ENCODE measurements at places on chromosomes 2 and 18. TPM values are rescaled to one million over a fixed set of nuclear protein-coding genes. Genes with fewer than 3 reads are reported as not detected.

- DNase-seq: peak; percentile 53
These were observed 137.4 kb upstream of the RBMS1 start for GRCh38 chr2:160630801-160631590.

- DNase-seq: no peak
These were observed 9.0 kb upstream of the WNT10A start for GRCh38 chr2:218871345-218872302.

DNA sequence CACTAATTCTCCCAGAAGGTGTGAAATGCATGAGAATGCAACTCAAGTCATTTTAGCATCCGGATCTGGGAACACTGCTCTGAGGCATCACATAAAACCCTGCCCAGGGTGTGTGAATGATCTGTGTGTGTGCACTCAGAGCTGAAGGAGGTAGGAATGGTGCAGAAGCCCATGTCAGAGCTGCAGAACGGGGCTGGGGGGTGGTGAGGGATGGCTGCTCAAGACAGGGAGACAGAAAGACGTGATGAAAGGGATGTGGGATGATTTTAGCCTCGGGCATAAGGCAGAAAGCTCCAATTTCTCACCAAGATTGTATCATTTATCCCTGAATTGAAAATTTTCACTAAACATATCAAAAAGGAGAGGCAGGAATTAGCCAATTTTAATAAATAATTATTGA lies 369.1 kb downstream of the EIPR1 start:
- no peak for DNase-seq

DNA sequence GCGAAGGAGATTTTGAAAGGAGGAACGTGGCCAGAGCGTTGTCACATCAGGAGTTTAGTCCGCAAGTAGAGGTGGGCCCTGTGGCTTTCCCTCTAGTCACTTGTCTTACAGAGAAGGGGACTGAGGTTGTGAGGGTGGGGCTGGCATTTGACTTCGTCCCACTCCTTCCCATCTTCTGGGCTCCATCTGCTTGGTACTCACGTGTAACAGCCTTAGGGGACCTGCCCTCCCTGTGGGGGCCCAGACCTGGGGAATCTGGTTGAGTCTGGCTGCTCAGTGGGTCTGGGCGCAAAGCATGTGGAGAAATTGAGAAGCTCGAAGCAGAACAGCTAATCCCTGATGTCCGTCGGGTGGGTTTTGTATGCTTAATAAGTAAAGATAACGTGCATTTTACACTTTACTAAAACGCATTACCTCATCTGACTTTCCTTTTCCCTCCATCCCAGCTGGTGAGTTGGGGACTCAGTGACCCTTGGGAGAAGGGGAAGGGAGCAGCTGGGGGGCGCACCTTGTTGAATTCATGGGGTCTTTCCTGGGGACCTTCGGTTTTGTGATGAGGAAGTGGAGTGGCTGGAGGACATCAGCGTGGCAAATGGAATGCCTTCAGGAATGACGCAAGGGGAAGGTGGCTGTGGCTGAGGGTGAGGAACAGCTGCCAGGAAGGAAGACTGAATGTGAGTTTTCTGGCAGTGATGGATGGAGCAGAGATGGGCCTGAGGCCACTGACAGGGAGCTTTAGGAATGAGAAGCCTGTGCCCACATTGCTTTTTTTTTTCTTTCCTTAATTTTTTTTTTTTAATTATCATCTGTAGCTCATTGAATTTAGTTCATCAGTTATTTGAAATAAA lies 44.8 kb downstream of the ASAP2 start:
- DNase-seq: no peak

- DNase-seq: no peak
These were observed 16.6 kb upstream of the CCNYL1 start for GRCh38 chr2:207694811-207695281.

GRCh38 chr2:239224955-239225354 lies 175.9 kb downstream of the HDAC4 start:
- no peak for DNase-seq

GRCh38 chr2:72999729-73000725 lies 71.5 kb downstream of the SFXN5 start:
- no peak for DNase-seq

DNA sequence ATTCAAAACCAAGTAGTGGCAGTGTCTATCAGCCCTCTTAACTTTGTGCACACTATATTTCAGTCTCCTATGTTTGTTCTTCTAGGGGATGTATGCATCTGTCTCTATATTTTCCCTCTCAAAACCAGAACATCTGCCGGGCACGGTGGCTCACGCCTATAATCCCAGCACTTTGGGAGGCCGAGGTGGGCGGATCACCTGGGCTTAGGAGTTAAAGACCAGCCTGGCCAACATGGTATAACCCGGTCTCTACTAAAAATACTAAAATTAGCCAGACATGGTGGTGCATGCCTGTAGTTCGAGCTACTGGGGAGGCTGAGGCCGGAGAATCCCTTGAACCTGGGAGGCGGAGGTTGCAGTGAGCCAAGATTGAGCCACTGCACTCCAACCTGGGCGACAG lies 9.9 kb upstream of the GAREM2 start:
- DNase-seq: no peak

DNA sequence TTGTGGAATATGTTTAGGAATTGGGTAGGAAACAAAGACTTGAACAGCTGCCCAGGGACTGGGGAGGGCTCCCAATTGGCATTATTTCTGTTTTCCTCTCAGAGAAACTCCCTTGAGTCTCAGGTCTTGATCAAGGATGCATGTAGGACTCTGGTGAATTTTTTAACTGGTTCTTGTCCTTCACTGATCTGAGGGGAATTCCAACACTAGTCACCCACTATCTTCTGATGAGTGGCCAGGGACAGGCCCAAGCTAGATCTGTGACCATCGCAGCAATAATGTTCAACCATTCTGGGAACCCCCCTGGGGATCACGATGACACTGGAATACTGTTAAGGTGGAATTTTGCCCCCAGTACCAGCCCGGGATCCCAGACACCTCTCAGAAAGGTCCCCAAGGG lies 132.0 kb downstream of the SH3BP4 start:
- no peak for DNase-seq

DNA sequence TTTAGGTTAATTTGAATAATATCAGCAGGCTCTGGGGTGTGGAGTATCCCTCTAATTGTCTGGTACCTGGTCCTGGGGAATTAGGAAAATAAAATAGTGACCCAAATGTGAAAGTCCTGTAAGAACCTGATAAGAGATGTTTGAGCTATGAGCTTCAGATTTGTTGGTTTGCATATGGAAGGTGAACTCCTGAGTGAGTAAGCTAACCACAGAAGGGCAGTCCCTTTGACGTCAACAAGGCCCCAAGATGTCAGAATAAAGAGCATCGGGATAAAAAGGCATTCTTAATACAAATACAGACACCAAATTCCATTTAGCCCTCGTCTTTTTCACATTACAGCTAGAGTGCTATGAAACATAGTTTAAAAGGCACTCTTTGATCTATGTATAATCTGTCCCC lies 1366.3 kb upstream of the TMEFF2 start:
- DNase-seq: no peak

GRCh38 chr2:18194161-18194560 lies 315.7 kb downstream of the KCNS3 start:
- DNase-seq: no peak

DNA sequence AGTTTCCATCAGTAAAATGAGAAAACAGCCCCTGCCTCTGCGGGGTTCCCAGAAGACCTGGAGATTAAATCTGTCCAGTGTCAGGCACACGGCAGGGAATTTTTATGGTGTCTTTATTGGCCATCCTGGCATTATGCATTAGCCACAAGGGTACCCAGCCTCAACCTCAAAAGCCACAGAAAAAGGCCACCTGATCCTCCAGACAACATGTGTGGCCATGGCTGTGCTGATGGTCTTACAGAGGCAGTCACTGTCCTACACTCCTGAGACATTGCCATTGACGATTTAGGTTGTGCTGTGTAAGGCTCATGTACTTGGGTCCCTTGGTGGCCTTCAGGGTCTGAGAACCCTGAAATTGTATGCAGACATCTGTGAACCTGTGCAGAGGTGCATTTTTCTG lies 115.6 kb downstream of the SMAD7 start:
- no peak for DNase-seq

- no peak for DNase-seq
These were observed 200.9 kb upstream of the ID2 start for GRCh38 chr2:8480915-8481314.

GRCh38 chr2:677959-678550 lies 849 bp upstream of the TMEM18 start:
- no peak for DNase-seq

DNA sequence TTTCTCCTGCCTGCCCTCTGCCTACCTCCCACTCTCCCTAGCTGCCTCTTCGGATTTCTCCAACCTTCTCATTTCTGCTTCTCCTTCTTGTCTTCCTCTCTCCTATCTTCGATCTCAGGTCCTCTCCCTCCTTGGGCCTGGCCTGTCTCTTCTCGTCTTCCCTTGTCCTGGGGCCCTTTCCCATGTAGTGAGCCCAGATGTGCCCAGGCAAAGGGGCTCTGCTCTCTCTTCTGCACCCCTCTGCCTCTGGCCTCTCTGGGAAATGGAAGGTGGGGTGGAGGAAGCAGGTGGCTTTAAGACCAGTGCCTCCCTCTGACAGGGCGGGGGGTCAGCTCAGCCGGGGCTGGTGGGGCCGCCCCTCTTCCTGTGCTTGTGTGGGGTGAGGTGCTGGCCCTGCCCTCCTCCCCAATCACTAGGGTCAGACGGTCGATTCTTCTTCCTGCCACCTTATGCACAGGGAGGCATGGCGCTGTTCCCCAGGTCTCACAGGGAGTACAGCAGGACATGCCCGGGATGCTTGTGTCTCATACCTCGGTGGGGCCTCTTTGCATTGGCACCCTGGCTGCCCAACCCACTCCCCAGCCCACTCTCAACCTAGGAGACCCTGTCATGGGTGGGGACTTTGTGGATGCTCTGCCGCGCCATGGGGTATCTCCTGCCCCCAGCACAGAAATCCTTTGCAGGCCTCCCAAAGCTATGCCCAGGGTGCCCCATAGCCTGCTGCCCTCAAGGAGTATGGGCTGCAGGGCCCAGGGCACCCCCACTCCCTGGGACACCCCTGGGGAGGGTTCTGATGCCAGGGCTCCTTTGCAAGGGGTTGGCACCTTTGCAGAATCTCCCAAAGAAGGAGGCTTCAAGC lies 213.8 kb upstream of the HAAO start:
- DNase-seq: no peak

DNA sequence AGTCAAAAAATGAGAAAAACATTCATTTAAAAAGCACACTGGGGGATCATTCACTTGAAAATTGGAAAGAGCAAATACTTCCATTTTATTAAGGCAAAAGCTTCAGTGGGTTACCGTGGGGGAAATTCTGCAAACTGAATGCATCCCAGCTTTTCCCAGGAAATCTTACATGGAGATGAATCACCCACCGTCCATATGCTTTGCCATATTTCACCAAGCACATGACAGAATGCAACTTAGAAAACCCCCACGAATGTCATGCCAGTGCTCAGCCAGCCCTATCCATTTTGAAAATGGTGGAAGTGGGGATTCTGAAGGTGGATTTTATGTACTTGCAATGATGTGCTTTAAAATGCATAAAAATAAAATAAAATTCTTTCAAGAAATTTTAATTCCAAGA lies 485.5 kb upstream of the ID2 start:
- DNase-seq: no peak

DNA sequence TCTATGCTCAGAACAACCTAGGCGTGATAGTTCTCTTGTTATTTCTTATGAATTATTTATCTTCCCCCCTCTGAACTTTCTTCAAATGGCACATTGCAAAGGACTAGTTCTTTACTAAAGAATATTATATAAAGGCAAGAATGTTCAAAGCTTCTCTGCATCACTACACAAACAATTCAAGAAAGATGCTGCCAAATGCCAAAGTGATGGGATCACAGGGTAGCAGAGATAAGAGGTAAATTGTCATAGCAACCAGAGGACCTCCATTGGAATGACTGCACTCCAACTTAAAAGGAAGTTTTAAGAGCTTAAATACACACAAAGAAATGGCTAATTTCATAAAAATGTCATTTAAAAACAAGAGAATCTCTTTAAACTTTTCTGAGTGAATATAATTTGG lies 72.8 kb downstream of the AQP4 start:
- no peak for DNase-seq

GRCh38 chr18:8423051-8423557 lies 186.1 kb upstream of the RAB12 start:
- DNase-seq: no peak

DNA sequence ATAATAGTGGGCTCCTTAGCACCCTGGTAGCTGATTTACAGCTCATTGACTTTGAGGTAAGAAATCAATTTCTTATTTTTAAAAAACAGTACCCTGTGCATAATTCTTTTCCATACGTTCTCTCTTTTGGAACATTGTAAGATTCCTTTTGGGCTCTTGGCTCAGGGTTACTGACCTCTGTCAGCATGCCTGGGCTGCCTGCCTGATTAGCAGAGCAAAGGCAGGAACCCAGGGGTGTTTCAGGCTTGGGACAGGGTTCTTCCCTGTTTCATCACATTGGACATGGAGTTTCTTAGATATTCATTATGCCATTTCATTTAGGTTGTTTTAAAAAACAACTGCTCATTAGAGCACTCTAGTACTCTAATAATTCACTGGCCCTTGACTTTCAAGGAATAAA lies 73.8 kb upstream of the ITM2C start:
- no peak for DNase-seq

The RTP5 gene
- polyA plus RNA-seq: 0.05 TPM

The PSMA8 gene
- 0.05 TPM for polyA plus RNA-seq

The CAVIN2 gene
- polyA plus RNA-seq: 76.0 TPM

The NGEF gene
- polyA plus RNA-seq: 1.5 TPM

The QPCT gene
- 3.1 TPM for polyA plus RNA-seq

The MYOM1 gene
- polyA plus RNA-seq: 177 TPM

The ANKRD62 gene
- not detected for polyA plus RNA-seq

The HOXD1 gene
- polyA plus RNA-seq: 0.05 TPM

All from right cardiac atrium (tissue), 5 donors.